ENCODE measurements at places on chromosomes 5 and 9.

- no peak for DNase-seq
Measured at GRCh38 chr5:144864118-144864517, 693.4 kb downstream of the KCTD16 start.

GRCh38 chr5:9148242-9148641, 397.6 kb downstream of the SEMA5A start:
- DNase-seq = no peak

DNA sequence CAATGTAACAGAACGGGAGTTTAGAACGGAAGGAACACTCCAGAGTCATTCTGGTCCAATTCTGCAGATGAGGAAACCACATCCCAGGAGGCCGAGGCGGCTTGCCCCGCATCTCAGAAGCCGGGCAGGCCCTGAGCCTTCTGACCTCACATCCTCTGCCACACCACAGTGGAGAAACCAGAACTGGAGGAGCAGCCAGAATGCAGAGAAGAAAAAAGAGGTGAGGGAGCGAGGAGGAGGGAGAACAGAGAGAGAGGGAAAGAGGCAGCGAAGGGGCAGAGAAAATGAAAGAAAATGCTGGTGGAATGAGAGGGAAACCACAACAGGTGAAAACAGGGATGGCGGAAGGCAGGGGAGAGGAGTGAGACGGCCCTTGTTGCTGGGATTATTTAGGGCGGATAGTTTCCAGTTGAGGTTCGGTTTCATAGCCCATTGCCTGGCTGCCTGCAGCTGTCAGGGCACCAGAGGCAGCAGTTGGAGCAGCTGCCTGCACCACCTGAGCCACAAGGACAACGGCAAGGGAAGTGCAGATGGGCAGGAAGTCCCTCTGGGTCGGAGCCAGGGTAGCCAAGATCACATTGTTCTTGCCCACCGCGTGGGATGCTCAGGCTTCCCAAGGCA, at the start of gene HMHB1:
TSS of gene HMHB1 (plus strand) at position 77 of the 621 bp plus-strand sequence.
- DNase-seq = peak; percentile 41

DNA sequence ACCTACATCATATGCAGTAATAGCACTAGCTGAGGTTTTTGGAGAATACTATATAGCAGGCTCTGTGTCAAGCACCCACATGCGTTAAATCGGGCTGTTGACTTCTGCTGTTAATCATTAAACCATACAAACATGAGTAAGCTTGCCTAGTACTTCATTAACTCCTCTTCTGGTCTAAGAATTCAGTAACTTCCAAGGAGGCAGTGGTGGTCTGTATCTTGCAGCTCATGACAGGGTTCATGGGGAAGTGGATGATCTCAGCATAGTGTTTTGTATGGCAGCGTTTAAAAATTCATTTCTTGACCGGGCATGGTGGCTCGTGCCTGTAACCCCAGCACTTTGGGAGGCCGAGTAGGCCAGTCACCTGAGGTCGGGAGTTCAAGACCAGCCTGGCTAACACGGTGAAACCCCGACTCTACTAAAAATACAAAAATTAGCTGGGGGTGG, at the start of gene HAVCR1:
TSS of gene HAVCR1 (minus strand) at position 24 of the 447 bp plus-strand sequence. CDS start 1,173 bp downstream, outside the sequence.
- no peak for DNase-seq

GRCh38 chr5:119264186-119264585, 91.6 kb upstream of the TNFAIP8 start:
- DNase-seq = no peak

DNA sequence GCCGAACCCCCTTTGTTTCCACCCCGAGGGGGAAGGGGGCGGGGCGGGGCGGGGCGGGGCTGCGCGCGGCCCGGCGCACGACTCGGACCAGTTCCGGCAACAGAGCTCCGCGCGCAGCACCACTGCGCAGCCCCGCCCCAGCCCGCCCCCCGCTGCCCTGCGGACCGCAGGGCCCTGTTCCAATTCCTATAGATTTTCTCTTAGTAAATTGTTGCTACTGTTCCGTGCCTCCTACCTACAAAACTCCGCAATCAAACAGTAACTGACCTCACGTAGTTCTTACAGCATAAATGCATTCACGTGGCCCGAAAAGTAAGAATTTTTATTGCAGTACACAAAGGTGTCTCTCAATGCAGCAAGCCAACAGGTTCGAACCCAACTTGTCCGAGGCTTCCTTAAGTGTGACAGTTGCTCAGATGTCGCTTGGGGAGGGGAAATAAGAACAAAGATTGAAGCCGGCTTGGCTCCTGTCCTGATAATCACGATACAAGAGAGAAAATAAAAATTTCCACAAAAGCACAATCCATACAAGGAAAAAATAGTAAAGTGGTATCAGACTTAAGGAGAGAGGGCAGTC, 1.2 kb upstream of the RNF38 start:
- DNase-seq = no peak

DNA sequence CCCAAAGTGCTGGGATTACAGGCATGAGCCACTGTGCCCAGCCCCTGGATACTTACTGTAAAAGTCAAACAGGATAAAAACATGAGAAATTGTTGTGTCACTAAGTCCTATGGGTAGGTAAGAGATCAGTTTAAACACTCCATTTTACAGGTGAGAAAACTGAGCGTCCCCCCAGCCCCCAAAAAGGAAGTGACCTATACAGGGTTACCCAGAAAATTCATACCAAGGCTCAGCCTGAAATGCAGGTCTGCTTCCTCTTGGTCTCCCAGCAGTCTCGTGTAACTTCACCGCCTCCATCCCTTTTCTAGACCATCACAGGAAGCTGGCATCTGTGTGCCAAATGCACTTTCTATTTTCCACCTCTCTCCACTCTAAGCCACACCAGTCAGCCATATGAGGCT, 57.2 kb downstream of the TMOD1 start:
- DNase-seq = no peak

DNA sequence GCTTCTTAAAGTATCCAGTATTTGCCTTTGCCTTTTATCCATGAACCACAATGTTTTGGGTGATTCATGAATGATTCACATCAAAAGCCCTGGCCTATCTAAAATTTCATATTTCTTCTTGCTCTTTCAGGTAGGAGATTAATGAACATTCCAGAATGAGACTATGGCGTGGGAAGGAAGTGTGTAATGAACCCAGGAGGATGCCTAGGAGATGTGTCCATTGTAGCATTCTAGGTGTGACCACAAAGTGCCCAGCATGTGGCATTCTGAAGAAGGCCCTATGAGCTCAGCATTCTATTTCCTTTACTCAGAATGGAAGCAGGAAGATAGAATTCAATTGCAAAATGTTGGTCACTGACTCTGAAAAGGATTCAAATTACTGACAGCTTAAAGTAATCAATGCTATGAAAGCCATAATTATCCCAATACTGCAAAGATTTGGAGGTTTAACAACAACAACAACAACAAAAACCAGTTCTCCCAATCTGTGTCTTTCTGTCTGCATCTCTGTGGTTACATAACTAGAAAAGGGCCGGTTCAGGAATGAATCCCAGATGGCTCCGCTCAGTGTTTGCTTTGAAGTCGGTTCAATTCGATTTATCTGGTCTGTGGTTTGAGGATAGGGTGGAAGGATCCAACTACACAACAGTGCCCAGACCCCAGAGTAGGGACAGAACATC, 126.7 kb downstream of the FOXD1 start:
- no peak for DNase-seq

DNA sequence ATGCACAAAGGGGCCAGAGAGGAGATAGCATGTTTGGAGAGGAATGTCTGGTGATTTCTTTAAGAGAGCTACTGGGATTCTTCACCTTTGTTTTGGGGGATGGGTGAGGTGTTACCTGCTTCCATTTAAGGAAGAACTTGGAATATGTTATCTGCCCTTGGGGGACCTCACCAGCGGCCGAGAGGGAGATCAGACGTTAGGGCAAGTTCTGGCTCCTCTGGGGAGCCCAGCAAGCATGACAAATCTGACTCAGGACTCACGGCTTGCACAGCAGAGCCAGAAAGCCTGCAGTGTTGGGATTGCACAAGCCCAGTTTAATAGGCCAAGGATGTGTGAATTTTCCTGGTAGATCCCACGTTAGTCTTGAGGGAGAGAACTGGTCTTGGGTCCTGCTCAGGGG, 40.3 kb downstream of the SLC28A3 start:
- DNase-seq = no peak

DNA sequence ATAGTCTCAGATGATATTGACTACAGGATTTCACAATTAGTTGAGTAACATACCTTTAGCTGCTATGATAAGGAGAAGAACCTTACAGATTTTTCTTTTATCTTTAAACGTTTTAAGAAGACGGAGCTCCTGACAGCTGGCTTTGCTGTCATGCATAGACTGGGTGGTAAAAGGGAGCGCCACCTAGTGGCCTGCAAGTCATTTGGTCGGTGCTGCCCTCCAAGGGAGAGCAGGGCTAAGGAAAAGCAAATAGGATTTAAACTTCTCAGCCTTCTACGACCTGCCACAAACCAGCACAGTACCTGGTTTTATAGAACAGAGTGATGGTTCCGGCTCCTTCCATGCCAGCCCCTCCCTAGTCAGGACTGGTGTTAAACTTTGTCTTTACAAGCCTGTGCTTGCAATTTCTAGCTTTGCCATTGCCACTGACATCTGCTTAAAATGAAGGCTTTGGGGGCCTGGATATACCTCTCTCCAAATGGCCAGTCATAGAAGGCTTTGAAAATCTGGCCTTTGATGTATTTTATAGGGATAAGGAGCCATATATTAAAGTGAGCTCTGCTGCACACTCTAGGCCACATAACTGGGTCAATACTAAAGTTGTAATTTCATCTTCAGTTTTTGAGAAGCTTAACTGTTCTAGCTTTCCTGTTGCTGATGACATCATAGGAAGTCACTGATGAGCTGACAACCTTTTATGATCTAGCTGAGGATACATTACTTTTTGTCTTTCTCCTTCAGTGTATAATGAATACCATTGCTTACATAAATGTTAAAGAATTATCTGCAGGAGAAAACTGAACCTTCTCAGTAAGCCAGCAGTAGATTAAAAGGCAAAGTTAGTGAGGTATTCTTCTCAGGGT, 31.1 kb upstream of the ADAMTSL1 start:
- DNase-seq = peak; percentile 54

DNA sequence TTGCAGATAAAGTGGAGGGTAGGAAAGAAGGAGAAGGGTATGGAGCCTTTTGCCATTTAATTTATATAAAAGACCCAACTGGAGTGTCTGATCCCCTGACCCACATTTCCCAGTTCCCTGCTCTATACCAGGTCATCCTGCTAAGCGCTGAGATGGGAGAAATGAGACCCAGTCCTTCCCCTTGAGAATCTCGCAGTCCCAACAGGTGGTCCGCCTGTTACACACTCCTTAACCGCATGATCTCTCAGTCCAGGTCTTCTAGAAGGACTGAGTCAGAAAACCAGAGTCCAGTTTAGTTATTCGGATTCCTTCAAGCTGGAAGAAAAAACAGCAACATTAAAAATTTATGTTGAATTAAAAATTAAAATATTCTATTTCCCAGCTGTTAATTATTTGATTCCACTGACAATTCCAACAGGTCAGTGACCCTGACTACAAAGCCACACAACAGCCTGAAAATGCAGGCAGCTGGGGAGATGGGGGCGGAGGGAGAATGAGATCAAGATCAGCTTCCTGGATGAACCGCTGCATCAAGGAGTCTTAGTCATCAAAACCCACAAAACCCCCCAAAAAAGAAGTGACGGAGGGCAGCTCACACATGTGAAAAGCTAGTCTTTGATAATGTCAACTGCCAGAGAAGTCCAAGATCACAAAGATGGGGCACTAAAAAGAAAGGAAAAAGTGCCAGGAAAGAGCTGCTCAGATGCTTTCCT, 44.0 kb downstream of the GGTA1 start:
- DNase-seq = peak; percentile 28

DNA sequence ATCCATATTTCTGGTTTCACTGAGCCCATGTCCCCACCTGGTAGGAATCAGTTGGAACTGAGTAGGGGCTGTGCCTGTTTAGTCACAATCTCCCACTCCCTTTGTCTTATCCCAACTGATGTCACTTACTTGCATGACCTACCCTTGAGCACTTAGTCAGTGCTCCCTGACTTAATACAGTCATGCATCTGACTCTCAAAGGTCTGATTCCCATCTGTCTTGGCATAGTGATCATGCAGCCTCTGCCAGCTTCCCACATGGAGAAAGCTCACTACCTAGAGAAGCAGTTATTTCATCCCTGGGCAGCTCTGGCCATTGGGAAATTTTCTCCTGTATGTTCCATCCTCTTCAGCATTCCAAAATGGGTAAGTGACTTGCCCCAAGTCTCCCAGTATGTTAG, 24.8 kb downstream of the ABLIM3 start:
- no peak for DNase-seq

GRCh38 chr5:170541146-170541769, 37.4 kb downstream of the KCNIP1 start:
- no peak for DNase-seq

DNA sequence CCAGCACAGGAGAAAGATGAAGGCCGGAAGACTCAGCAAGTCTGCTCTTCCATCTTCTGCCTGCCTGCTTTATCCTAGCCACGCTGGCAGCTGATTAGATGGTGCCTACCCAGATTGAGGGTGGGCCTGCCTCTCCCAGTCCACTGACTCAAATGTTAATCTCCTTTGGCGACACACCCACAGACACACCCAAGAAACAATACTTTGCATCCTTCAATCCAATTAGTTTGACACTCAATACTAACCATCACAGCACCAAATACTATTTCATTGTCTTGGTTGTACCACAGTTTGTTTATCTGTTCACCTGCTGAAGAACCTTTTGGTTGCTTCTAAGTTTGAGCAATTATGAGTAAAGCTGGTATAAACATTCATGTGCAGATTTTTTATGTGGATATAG, 23.7 kb downstream of the SMIM32 start:
- no peak for DNase-seq

GRCh38 chr5:131367219-131367860, 103.5 kb downstream of the CDC42SE2 start:
- no peak for DNase-seq

DNA sequence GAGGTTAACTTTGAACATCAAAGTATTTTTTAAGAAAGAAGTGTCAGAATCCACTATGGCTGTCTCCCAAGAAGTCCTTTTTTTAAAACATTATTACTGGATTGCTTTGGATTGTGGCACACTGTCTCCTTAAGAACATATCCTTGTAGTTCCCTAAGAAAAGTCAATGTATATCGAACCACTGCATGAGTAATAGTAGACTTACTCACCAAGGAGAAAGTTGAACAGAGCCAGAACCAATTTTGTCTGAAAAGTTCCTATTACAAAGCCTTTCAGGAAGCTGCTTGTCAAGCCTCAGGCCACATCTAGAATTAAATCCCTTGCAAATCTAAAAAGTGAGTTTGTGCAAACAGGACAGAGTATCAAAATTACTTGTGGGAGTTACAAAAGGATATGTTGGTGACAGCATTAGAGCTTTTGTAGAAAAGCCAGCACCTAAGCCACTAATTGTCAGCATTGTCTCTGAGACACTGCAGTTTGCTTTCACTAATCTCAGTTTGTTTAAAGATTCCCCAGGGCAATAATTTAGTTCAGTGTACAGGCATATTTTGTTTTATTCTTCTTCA, 195.4 kb downstream of the MPDZ start:
- no peak for DNase-seq

Measured in activated CD4-positive, alpha-beta memory T cell treated with anti-CD3 and anti-CD28 coated beads, Interleukin-2, amount 10 ng/mL, durations not matched to agents 7 days and 5 days (primary cell).